ENCODE measurements at places on chromosomes 12 and 14. TPM values are rescaled to one million over a fixed set of nuclear protein-coding genes. Genes with fewer than 3 reads are reported as not detected.

DNA sequence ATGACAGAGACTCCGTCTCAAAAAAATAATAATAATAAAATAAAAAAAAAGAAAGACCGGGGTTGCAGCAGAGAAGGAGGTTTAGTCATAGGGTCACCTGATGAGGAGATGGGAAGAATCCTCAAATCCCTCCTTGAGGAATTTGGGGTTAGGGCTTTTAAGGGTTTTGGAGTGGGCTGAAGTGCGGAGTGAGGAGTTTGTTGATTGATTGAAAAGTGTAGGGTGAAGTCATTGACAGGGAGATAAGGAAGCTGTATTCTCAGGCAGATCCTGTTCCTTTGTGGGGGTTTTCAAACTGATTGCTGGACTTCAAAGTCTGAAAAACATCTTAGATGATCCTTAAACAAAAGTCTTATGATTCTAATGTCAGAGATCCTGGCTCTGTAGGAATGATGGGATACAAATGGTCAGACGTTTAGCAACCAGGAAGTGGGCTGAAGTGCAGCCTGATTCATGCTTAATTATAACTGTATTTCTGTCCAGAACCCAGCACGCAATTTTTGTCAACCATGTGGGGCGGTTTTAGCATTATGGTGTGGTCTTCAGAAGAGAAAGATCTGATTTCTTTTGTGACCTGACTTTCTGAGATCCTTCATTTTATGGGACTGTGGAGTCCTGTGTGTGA, 16.0 kb downstream of the FNTB start:
- no peak for DNase-seq

DNA sequence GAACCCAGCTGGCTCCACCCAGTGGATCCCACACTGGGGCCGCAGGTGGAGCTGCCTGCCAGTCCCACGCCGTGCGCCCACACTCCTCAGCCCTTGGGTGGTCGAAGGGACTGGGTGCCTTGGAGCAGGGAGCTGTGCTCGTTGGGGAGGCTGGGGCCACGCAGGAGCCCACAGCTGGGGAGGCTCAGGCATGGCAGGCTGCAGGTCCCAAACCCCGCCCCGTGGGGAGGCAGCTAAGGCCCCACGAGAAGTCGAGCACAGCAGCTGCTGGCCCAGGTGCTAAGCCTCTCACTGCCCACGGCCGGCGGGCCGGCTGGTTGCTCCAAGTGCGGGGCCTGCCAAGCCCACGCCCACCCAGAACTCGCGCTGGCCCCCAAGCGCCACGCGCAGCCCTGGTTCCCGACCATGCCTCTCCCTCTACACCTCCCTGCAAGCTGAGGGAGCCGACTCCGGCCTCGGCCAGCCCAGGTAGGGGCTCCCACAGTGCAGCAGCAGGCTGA, 56.2 kb downstream of the ANO2 start:
- DNase-seq: no peak

DNA sequence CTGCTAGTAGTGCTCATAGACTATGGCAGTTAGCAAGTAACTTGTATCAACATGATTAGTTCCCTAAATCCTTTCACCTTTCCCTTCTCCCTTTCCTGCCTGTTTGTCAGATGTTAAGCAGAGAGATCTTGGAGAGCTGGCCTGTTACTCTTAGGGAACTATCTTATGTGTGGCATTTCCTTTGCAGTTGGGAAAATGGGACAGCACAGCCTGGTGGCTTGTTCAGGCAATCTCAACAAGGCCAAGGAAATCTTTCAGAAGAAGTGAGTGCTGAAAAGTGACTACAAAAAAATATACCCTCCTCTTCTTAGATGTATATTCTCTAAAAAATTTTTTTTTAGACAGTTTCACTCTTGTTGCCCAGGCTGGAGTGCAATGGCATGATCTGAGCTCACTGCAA, 7.4 kb downstream of the PARP2 start:
- DNase-seq: no peak

The SLC6A12 gene
- total RNA-seq: not detected

- no peak for DNase-seq
Observed at GRCh38 chr14:69684461-69685217, 73.2 kb downstream of the SUSD6 start.

DNA sequence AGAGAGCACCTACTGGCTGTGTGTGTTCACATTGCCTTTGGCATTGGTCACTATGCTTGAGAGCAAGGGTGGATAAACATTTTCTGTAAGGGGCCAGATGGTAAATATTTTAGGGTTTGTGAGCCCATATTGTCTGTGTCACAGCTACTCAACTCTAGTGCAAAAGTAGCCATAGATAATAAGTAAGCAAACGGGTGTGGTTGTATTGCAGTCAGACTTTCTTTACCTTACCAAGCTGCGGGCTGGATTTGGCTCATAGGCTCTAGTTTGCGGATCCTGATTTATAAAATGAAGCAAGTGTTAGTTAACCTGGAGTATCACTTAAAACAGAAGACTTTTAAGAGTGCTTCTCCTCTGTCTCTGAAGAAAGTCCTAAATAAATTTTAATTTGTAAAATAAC, 169.0 kb downstream of the KICS2 start:
- no peak for DNase-seq

DNA sequence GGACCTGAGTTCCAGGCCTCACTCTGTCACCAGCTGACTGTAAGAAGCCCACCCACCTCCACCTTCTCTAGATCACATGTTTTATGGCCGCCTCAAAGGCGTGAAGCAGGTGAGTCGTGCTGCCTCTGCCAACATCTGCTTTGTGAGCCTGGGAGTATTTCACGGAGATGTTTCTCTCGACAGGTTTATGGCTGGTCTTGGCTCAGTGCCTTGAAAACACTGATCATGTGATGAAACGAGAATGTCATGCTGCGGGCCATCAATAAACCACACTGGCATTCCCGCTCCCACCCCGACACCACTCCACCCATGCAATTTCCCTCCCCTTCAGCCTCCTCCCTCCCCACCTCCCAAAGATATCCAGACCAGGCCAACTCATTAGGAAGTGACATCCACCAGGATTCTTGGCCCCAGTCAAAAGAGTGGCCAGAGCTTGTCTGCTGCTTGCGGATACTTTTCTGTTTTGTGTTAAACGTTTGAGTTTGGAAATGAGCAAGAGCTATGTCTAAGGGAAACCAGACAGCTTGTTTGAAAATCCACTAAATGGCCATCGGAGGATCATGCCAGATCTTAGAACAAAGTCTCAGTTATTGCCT, 53.8 kb upstream of the NTF3 start:
- DNase-seq: no peak

DNA sequence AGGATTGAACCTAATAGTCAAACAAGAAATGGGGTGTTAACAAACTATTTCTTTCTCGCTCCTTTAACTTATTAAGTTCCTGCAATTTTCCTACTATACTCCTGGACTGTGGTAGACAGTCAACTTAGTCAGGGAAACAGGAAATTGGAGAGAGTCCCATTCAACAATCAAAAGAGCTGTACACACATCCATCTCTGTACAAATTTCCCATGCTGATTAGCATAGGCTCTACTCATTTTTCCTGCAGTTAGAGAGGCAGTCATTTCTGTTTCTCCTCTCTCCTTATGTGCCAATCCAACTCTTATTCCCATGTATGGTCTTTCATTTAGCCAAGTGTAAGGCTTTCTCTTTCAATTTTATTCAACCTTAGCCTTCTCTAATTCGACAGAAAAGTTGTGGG, 1168.5 kb upstream of the FLRT2 start:
- no peak for DNase-seq
